Eye (tissue), 1 donor: ENCODE measurements at places on chromosomes 16 and 17.

- DNase-seq, result peak; percentile 16
Observed at GRCh38 chr16:26605626-26606271, 461.0 kb upstream of the C16orf82 start.

- peak; percentile 44 for DNase-seq
Observed at GRCh38 chr16:2148714-2149629, 547 bp downstream of the RAB26 start.

GRCh38 chr17:6427279-6427781 is 7.6 kb downstream of the AIPL1 start:
- DNase-seq, result no peak

GRCh38 chr16:86306011-86306644 is 204.2 kb upstream of the FOXF1 start:
- DNase-seq, result no peak

DNA sequence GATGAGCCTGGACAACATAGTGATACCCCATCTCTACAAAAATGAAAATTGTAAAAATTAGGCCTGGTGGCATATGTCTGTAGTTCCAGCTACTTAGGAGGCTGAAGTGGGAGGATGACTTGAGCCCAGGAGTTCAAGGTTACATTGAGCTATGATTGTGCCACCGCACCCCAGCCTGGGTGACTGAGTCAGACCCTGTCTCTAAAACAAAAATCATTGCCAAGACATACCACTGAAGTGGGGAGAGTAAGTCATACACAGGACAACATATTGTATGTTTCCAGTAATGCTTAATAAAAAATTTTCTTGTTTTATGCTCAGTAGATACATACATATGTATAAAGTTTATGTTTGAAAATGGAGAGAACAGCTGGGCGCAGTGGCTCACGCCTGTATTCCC is 39.2 kb downstream of the NDE1 start:
- DNase-seq, result no peak

GRCh38 chr16:89858973-89859614 is 14.3 kb upstream of the TCF25 start:
- no peak for DNase-seq

DNA sequence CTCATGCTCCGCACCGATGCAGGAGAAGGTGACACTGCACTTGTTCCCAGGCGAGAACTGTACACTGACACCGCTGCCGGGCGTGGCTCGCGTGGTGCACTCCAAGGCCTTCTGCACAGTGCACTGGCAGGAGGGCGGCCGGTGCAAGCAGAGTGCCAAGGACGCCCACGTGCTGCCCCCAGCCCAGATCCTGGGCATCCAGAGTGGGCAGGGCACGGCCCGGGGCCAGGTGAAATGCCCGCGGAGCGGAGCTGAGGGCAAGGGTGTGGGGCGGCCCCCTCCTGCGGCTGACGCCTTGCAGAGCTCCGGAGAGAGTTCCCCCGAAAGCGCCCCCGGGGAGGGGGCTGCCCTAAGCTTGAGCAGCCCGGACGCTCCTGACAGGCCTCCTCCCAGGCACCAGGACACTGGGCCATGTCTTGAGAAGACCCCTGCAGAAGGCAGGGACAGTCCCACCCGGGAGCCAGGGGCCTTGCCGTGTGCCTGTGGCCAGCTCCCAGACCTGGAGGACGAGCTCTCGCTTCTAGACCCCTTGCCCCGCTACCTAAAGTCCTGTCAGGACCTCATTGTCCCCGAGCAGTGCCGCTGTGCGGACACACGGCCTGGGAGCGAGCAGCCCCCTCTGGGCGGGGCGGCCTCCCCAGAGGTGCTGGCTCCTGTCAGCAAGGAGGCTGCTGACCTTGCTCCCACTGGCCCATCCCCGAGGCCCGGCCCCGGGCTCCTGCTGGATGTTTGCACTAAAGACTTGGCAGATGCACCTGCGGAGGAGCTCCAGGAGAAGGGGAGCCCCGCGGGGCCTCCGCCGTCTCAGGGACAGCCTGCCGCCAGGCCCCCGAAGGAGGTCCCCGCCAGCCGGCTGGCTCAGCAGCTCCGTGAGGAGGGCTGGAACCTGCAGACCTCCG is 21.9 kb upstream of the JPT2 start:
- no peak for DNase-seq

DNA sequence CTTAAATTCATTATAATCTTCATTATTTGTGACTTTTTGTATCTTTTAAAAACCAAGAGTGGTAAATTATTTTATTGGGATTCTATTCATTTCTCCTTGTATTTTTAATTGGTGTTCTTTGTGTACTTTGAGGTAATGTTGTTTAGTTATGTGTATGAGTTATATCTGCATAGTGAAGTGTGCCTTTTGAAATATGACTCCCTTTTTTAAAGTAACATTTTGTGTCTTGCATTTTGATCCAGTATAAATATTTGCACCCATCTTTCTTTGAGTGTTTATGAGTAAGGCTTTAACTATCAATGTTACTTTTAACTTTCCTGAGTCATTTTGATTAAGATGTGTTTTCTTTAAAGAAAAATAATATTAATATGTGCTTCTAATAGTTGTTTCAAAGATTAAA is 90.0 kb upstream of the MYOCD start:
- DNase-seq, result no peak

DNA sequence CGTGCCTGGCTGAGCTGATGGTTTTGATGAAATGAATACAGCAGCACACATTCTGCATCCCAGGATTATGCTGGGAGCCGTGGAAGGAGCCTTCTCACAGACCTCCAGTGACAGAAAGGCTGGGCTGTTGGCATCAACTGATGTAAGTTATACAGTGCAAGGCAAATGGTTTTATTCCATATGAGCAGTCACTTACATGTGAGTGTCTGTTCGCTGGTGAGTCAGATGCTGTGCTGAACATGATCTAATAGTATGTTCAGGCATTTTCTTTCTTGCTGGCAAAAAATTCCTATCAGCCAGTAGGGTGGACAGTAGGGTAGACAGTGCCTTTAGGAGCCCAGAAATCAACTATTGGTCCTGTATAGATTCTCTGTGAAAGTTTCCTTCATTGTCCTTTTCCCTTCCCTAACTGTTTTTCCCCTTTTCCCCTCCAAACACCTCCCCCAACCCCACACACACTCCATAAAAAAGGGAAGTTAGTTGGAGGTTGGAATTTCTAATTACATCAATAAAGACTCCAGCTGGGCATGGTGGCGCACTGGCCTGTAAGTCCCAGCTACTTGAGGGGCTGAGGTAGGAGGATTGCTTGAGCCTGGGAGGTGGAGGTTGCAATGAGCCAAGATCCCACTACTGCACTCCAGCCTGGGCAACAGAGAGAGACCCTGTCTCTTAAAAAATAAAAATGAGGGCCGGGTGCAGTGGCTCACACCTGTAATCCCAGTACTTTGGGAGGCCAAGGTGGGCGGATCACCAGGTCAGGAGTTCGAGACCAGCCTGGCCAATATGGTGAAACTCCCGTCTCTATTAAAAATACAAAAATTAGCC is 36.2 kb downstream of the LDHD start:
- DNase-seq, result no peak

DNA sequence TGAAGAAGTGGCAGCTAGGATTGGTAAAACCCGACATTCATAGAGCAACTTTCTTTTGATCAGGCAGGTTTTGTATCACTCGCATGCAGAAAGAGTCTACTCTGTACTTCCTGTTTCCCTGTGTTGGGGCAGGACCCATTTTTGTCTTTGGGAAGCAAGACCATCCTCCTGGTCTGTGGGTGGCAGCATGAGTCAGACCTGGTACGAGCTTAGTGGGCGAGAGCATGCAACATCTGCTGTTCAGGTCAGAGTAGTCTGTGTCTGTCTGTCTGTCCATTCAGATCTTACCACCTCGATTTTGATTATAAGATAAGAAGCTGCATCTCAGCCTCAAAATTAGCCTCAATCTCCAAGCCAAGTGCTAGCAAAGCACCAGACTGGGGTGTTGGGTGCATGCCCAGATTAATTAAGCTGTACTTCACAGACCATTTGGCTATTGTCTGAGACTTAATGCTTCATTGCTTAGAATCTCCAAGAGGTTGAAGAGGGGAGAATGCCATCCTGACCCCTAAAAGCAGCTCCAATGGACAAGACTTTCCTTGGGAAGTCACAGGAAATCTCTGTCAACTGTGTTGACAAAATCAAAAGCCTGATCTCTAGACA is 110.9 kb downstream of the XYLT1 start:
- DNase-seq, result no peak

GRCh38 chr17:81256616-81257015 is 17.5 kb downstream of the NDUFAF8 start:
- DNase-seq, result no peak

GRCh38 chr17:36945959-36946725 is 2.6 kb upstream of the AATF start:
- no peak for DNase-seq

DNA sequence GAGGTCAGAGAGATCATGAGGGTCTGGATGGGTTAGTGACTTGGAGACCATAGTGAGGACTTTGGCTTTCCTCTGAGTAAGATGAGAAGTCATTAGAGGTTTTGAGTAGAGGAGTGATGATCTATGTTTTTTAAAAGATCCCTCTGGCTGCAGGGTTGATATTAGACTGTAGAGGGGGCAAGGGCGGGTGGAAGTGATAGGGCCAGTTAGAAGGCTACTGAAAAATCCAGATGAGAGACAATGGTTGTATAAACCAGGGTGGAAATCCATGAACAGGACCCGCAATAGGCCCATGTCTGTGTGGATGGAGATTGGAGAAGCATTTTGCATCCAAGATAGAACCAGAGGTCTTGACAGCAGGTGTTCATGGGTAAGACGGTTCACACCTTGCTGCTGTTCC is 9.8 kb downstream of the ITGAL start:
- DNase-seq, result no peak

- DNase-seq, result peak; percentile 19
Observed at GRCh38 chr16:70430667-70431536, 8.0 kb downstream of the ST3GAL2 start.

DNA sequence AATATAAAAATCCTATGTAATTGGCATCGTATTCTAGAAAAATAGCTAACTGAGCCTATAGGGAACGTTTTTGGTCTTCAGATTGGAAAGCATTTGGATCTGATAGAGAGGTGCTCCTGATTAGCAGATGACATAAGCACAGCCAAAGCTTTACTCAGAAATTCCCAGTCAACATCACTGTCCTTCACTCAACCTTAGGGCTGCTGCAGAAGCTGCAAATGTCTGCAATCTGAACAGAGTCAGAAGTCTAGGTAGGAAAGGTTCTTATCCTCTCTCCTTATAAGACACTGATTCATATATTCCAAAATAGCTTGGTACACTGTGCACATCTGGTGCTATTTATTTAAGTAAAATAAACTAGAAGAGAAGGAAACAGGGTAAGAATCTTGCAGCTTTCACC is 19.2 kb downstream of the STRADA start:
- peak; percentile 18 for DNase-seq
